ENCODE measurements at places on chromosomes 3 and 15.
A peak's percentile ranks its signal among the peaks of the same experiment; 100 is the strongest.

DNA sequence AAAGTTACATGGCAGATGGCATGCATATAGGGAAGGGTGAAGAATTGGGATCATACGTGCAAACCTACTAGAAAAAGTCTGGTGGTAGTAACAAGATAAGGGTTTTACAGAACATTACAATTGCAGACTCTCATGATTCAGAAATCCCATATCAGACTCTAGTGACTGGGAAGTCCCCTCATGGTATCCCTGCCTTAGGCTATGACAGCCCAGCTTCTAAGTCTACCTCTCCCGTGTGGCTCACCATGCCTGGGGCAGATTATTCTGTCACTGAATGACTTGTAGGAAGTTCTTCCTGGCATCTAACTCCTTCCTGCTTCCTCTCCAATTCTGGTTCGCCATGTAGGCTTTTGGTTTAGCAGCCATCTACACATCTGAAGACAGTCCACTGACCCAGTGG is 5.7 kb upstream of the SLC6A11 start:
- DNase-seq, result no peak

DNA sequence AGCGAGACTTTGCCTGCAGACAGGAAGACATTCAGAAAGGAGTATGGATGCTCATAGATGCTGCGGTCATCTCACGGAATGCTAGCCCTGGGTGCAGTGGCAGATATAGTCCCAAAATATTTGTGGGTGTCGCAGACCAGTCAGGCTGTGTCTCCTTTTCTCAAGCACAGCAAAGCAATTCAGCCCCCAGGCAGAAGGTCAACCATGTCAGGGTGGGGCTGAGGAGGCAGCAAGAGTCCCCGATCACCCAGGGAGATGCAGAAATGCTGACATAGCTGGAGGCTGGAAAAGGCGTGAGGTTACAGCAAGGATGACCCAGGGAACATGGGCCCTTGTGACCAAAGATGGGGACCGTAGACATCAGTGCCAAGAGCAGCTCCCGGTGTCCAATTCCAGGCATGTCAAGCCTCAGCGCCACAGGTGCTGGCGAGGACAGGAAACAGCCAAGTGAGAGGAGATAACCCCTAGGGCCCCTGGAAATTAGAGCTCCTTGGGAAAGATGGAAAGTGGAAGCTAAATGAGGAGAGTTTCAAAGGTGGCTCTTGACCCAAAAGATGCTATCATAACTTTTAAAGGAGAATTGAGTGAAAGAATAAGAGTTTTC is 81.2 kb upstream of the ABHD17C start:
- DNase-seq, result no peak

DNA sequence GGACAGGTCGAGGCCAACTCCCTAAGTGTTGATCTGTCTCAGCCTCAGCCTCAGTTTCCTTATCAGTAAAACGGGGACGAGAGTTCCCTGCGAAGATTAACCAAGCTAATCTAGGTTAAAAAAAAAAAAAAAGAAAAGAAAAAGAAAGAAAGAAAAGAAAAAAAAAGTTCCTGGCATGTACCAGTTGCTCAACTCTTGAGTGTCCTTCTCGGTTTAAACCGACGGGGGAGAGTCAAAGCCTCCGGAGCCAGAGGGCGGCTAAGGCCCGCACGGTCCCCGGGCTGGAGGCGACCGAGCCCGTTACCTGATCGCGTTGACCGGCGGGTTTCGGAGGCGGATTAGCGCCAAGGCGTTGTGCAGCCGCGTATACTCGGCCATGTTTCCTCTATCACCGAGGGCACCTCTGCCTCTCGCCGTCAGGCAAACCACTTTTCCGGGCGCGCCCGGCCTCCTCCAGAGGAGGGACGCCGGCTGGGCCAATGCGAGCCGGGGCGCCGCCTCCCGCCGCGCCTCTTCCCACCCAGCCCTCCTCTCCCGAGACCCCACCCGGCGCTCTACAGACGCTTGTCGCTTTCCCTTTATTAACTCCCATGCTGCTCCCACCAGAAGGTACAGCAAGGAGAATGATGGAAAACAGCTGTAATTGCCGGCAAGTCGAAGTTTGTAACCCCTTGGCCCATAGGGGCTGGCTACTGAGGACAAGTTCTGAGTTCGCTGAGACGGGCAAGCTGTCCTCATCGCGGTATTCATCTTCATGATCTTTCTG is at the start of gene EHHADH:
Gene EHHADH (minus strand): TSS at position 405 of the 766 bp plus-strand sequence. CDS start 27 bp downstream, at position 378.
- peak; percentile 95 for DNase-seq

- no peak for DNase-seq
Measured at GRCh38 chr15:53911431-53911830, 66.8 kb upstream of the UNC13C start.

- DNase-seq, result peak; percentile 78
Measured at GRCh38 chr15:77607111-77607893, 25.4 kb downstream of the LINGO1 start.

DNA sequence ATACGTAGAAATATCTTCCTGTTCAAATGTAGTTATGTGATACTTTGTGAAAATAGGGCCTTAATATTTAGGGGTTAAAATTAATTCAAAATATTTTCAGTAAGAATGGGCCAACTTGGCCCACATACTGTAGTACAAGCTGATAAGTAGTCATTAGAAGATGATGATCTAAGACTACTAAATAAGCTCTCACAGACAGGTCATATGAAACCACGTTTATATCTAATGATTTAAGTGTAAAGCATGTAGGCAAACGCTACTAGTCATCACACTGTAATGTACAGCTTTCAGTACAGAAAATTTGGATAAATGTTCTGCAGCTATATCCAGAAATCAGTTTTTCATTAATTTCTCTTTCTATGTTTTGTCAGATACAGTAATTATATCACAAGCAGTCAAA is 228.6 kb downstream of the UBE2E2 start:
- no peak for DNase-seq

GRCh38 chr3:30713885-30714503 is 107.6 kb downstream of the TGFBR2 start:
- no peak for DNase-seq

- peak; percentile 73 for DNase-seq
Measured at GRCh38 chr3:106728315-106729098, 648.7 kb upstream of the CCDC54 start.

GRCh38 chr15:57146506-57147201 is 228.2 kb downstream of the TCF12 start:
- DNase-seq, result peak; percentile 60

- DNase-seq, result no peak
Measured at GRCh38 chr15:33395846-33396245, 85.1 kb downstream of the RYR3 start.

GRCh38 chr3:123480428-123480827 is 31.5 kb upstream of the ADCY5 start:
- DNase-seq, result no peak

DNA sequence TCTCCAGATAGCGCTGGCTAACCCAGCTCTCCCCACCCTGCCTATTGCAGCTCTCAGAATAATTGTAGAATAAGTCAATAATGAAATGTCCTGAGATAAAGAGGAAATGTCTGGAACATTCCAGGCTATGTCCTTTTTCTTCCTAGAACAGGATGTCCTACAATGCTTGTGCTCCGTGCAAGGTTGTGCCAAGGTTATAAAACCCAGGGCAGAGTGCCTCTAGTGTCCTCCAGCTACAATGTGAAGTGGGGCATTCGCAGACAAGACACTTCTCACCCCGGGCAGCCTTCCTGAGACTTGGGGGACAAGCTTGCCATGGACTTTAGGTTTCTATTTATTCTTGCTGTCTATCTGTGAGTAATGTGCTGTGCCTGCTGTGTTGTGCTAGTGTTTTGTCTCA is 900.6 kb downstream of the TUSC7 start:
- DNase-seq, result no peak
